ENCODE measurements at places on chromosomes 1 and 21.

- no peak for DNase-seq
These were observed 297.8 kb downstream of the RRAGC start for GRCh38 chr1:38561725-38562124.

GRCh38 chr1:200226268-200226968 is 183.4 kb downstream of the ZNF281 start:
- no peak for DNase-seq

DNA sequence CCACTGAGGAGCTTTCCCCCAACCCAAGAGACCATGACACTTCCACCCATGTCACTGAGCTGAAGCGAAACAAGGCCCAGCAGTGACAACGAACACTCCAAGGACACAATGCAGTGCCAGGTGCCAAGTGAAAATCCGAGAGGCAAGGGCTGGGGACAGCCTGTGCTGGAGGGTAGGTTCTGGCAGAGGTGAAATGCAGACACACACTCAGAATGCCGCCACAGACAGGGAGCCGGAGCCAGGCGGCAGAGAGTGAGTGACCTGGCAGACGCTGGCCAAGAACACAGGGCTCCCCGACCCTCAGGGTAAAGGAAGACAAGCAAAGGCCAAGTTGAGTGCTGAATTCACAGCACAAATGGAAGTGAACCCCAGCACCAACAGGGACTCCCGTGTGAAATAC is 78.9 kb downstream of the CD46 start:
- no peak for DNase-seq

DNA sequence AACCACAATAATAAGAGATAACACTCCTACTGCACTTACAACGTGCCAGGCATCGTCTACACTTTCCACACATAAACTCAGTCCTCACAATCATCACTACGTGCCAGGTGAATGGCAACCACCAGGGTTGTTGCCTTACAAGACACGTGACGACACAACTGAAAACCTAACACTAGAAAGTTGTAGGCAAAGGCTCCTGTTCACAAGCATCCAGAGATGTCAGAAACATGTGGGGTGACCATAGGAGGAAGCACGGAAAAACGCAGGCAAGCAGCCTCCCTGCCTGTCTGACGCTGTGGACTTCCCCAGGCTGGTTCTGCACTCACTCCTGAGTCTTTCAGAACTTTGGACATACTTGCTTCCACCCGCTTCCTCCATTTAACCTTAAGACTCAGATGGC is 7.0 kb downstream of the CAPZB start:
- no peak for DNase-seq

DNA sequence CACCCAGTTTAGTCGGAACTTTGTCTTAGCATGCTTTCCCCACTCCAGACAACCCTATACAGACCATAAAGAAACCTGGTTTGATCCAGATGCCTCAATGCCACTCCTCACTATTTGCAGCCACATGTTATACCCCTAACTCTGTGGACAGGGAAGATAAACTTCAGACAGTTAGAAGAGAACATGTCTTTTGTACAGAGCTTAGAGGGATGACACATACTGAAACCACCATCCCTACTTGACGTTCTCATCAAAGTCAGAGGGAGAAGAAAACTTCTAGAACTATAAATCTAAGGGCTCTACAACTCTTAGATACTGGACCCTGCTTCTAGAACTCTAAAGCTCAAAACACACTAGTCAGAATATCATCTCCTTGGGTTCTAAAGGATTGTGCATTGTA is 3.7 kb downstream of the SYT6 start:
- no peak for DNase-seq

Measured in H54 (cell line).